Mesenteric fat pad (tissue), 1 donor: ENCODE measurements at places on chromosomes 6 and 20. TPM values are rescaled to one million over a fixed set of nuclear protein-coding genes. Genes with fewer than 3 reads are reported as not detected.

OPRM1 gene
- total RNA-seq, result not detected

PHACTR3 gene
- 1.8 TPM for total RNA-seq

SAMD5 gene
- total RNA-seq, result 0.39 TPM

- DNase-seq, result no peak
These were observed 160.6 kb downstream of the TMEM200A start for GRCh38 chr6:130526466-130526865.

DNA sequence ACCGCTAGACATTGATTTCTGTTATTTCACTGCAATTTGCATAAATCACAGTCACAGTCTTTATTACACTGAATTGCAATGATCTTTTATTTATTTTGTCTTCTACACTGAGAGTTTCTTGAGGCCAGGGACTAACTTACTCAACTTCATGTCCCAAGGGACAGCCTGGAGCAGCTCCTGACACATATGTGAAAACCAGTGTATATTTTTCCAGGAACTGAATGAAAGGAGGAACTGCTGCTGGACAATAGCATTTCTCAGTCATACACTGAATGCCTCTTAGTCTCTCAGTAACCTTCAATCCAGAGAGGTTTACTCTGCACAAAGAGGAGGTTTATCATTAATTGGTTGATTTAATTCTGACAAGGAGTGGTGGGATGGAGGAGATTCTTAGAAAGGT, 5.9 kb downstream of the F13A1 start:
- no peak for DNase-seq

- DNase-seq, result no peak
These were observed 18.5 kb downstream of the SNRPB start for GRCh38 chr20:2451939-2452732.
